Mesothelial cell of epicardium (in vitro differentiated cells): ENCODE measurements at places on chromosomes 2 and 18.

GRCh38 chr2:239881031-239881471 is 144.1 kb downstream of the NDUFA10 start:
- peak; percentile 37 for DNase-seq

GRCh38 chr2:30680121-30680520 is 127.1 kb downstream of the CAPN13 start:
- no peak for DNase-seq

DNA sequence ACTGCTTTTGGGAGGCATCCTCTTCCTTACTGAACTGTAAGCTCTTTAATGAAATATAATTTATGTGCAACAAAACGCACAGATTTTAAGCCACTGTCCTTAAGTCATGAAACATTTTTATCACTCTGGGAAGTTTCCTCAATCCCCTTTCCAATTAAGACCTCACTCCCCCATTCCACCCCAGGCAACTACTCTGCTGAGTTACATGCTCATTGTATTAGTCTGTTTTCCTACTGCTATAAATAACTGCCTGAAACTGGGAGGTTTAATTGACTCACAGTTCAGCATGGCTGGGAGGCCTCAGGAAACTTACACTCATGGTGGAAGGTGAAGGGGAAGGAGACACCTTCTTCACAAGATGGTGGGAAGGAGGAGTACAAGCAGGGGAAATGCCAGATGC is 46.5 kb upstream of the KCNE4 start:
- DNase-seq = no peak

DNA sequence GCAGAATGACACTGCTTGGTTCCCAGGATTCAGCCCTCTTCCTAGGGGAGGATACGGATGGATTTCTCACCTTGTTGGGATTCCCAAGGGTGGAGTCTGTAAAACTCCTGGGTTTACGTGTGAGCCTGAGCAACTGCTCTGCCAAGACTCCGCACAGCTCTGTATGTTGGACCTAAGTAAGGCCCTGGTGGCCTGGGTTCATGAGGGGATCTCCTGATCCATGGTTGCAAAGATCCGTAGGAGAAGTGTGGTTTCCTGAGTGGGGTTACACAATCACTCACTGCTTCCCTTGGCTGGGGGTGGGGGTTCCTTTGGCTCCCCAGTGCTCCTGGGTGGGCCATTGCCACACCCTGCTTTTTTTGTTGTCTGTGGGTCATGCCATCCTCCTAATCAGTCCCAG is 37.7 kb downstream of the ANKRD12 start:
- DNase-seq = no peak

GRCh38 chr2:45857867-45858520 is 206.5 kb downstream of the PRKCE start:
- no peak for DNase-seq
